Stimulated activated CD8-positive, alpha-beta memory T cell treated with anti-CD3 and anti-CD28 coated beads, Interleukin-15, amount 100 ng/mL, for 48 hours (primary cell): ENCODE measurements at places on chromosomes 6 and 20.

- DNase-seq, result no peak
Measured at GRCh38 chr6:24064106-24064505, 61.9 kb upstream of the NRSN1 start.

- no peak for DNase-seq
Measured at GRCh38 chr6:90429713-90430112, 133.1 kb upstream of the BACH2 start.

DNA sequence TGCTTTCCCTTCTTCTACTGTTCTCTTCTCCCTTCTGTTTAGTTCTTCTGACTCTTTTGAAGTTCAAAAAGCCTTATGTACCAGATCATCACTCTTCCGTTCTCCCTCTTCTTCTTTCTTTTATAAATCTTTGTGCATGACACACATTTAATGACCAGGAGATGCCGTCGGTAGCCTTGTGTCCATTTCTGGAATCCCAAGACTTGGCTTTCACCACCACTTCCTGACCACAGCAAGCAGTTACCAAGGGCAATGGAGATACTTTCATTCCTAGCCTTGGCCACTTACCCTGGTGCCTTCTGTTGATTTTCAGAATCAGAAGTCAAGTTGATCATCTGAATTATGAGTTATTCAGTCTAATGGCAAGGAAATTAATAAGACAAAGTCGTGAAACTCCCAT lies 268.5 kb upstream of the QKI start:
- DNase-seq, result no peak

- DNase-seq, result no peak
Measured at GRCh38 chr6:16985513-16986284, 116.2 kb upstream of the STMND1 start.

DNA sequence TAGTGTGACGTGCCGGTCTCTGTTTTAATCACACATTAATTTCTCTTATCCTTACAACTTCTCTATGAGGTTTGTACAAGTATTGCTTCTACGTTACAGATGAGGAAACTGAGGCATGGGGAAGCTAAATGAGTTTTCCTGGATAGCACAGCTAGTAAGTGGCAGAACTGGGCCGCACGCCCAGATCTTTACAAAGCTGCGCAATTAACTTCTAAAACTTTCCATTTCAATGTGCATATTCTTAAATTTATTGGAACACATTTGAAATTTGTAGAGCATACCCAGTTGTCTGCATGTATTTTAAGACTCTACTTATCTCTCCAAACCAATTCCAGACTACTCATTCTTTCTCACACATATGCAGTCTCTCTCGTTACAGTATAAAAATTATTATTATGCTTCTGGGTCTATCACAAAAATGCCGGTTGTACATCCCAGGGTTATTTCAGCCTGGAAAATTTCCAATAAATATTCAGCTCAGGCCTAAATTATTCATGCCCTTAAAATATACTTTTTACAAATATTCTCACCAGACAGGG lies 10.2 kb upstream of the PERP start:
- no peak for DNase-seq
